ENCODE measurements at places on chromosomes 4 and X.

- DNase-seq = no peak
These were observed 273.2 kb downstream of the EVC2 start for GRCh38 chr4:5435201-5435600.

DNA sequence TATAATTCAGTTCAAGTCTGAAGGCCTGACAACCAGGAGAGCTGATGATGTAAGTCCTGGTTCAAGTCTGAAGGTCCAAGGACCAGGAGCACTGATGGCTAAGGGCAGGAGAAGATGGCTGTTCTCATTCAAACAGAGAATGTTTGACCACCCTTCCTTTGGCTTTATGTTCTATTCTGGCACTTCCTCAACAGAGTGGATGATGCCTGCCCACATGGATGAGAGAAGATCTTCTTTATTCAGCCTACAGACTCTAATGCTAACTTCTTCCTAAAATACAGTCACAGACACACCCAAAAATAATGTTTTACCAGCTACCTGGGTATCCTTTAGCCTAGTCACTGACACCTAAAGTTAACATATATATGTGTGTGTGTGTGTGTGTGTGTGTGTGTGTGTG, 25.6 kb upstream of the IRF2 start:
- DNase-seq = no peak

DNA sequence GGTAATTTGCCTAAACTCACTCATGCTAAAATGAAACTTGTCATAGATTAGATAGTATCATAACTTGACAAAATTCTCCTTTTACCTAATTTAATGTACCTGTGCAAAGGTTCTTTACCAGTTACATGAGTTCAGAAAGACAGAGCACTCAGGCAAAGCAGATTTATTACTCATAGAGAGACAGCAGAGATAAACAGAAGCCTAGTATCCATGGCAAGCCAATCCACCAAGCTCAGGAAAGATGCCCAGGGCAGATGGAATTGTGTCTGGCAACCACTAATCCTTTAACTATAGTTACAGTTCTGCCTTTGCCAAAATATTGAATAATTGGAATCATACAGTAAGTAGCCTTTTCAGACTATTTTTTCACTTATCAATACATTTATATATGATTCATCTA, 826.2 kb downstream of the TECRL start:
- no peak for DNase-seq

DNA sequence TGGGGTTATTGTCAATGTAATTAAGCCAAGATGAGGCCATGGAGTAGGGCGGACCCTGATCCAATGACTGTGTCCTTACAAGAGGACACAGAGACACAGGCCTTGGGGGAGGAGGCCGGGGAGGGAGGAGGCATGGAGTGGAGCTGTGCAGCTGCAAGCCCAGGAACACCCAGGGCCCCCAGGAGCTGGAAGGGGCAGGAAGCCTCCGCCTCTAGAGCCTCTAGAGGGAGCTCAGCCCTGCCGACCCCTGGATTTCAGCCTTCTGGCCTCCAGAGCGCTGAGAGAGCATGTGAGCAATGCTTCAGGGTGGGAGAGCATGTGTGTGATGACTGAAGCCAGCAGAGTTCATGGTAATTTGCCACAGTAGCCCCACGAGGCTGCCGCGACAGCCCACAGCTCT, 234.6 kb downstream of the AFAP1 start:
- no peak for DNase-seq

GRCh38 chr4:26141051-26141721, 179.6 kb upstream of the RBPJ start:
- DNase-seq = no peak

DNA sequence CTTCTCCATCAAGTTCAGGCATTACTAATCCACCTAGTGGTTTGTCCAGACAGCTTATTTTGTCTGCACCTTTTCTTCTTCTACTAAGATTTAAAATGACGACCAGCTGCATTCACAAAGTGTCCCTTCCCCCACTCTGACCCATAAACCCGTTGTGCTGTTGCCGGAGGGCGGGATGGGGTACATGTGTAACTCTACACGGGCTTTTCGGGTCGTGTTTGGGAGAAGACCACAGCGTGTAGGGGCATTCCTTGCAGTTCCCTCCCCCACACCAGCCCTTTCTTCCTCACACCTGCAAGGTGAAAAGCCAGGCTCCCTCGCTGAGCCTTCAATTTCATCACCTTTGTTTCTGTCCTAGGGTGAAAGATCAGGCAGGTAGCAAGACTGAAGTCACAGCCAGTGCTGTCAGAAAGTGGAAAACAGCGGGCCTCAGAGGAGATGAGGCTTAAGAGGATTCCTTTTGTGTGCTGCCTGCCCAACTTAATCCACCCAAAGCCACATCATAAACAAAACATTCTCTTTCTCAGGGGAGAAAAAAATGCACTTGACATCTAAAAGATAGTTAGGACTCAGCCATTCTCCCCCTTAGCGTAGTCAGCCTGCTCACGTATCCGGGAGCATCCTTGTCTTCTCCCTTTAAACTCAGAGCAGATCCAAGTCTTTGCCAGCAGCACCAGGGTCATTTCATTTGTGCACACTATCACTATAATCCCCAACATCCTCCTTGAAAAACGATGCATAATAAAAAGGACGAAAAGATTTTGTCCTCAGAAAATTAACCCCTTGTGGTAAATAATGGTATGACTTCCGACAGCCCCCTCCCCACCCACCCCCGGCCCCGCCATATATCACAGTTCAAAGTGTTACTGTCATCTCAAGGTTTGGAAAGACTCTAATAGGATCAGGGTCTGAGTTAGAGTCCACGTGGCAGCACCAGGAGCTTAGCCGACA, 599.0 kb downstream of the RAB28 start:
- no peak for DNase-seq

- no peak for DNase-seq
These were observed 174.6 kb downstream of the ZNF330 start for GRCh38 chr4:141395246-141395830.

GRCh38 chr4:166043801-166044200, 170.8 kb downstream of the TLL1 start:
- no peak for DNase-seq

GRCh38 chr4:100348473-100348872, 158.2 kb upstream of the DDIT4L start:
- DNase-seq = no peak

- DNase-seq = no peak
These were observed 115.1 kb downstream of the NDST4 start for GRCh38 chr4:114998316-114998715.

- DNase-seq = no peak
These were observed 16.1 kb upstream of the PDGFRA start for GRCh38 chr4:54213001-54213400.

- DNase-seq = no peak
These were observed 42.8 kb downstream of the RNF150 start for GRCh38 chr4:141090473-141090872.

GRCh38 chr4:170088716-170089115, 1.0 kb downstream of the AADAT start:
- DNase-seq = no peak

GRCh38 chr4:2062808-2063524, 3.8 kb downstream of the NAT8L start:
- DNase-seq = no peak

DNA sequence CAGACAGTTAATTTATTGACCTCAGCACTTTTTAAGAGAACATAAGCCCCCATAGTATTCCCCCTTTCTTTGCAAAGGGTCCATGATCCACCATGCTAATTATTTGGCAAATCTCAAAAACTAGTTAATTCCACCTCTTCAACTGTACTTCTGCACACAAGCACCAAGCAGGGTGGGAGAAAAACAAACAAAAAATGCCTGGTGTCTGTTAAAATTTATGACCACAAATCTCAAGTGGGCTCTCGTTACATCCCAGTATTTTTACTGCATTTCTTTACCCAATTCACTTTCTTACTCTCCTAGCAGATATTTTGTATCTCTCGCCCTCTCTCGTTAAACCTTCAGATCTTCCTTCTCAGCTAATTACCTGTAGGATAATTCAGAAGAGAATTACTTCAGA, 6.1 kb downstream of the ARSJ start:
- DNase-seq = no peak

GRCh38 chr4:96691521-96691920, 851.6 kb downstream of the PDHA2 start:
- no peak for DNase-seq

DNA sequence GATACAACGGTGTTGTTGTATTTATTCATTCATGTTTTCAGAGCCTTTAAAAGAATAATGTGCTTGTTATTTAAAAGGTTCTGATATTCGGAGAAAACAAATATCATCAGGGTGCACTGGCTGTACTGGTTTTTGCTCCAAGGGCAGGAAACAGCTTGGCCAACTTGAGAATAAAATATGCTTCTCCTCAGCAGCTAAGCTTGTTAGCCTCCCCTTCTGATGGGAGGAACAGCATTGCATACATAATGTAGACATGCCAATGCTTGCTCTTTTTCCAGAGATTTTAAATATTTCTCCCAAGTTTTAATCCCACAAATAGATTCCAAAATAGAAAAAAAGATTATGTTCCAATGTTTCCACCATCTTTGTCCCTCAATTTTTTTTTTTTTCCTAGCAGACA, 87.6 kb upstream of the RPL34 start:
- no peak for DNase-seq

- no peak for DNase-seq
These were observed 563.9 kb downstream of the GRXCR1 start for GRCh38 chr4:43456383-43456782.

DNA sequence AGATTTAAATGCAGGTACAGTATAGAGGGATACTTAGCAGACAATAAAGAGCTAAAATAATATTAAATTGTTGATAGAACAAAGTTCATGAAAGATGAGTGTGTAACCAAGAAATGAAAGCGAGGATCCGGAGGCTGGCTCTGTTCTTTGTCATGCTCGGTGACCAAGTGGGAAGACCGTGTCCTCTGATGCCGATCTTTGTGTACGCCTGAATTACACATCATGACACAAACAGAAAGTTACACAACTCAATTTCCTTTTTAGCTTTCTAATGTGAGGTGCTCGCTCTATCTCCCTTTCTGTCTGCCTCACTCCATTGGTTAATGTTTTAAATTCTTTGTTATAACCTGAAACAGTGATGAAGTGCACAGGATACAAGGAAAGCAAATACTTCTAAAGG, 114.8 kb upstream of the NEIL3 start:
- DNase-seq = no peak

GRCh38 chr4:101763576-101763975, 27.0 kb upstream of the BANK1 start:
- no peak for DNase-seq

DNA sequence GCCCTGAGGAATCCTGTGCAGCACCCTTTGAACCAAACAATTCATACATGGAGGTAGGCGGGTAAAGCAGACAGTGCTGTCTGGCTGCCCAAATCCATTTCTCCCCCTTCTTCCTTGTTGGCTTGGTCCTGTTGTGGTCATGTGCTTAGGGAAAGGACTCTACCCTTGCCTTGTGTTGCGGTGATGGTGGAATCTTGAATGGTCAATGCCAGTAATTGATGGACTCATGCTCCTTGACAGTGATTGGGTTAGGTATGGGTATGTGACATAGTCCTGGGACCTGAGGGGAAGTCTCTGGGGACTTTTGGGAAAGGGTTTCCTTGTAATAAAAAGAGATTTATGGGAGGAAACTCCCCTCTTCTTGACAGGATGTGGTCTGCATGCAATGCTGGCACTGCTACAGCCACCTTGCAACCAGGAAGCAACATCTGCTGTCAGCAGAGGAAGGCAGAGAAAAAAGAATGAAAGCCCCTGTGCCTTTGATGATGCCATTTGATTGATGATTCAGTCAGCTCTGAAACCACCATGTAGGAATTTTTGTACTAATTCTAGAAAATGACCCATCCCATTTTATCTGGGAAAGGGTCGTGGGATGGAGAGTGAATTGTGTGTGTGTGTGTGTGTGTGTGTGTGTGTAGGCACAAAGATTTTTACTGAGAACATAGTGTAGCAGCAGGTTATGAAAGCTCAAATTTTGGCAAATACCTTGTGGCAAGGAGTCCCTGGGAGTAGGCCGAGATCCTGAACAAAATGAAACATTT, 30.0 kb upstream of the HUWE1 start:
- no peak for DNase-seq

DNA sequence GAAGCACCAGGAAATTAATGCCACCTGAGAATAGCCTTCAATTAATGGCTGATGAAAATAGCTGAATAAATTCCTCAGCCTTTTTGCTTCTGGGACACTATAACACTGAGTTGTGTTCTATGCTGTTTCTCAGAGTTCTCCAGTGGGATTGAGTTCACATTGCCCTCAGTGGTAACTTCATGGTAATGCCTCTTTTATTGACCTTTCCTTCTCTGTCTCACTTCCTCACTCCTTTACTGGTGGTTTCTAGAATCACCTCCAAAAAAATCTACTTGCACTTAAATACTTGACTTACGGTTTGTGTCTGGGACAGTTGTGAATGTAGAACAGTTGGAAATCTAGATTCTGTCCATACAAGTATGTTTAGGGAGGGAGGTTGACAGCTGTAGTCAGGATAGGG, 293.7 kb downstream of the PPP1R2C start:
- DNase-seq = no peak

DNA sequence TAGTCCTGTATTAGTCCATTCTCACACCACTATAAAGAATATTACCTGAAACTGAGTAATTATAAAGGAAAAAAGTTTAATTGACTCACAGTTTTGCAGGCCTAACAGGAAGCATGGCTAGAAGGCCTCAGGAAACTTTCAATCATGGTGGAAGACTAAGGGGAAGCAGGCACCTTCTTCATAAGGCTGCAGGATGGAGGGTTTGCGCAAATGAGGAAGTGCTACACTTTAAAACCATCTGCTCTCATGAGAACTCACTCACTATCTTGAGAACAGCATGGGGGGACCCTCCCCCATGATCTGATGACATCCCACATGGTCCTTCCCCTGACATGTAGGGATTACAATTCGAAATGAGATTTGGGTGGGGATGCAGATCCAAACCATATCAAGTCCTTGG, 12.1 kb upstream of the MAGEA11 start:
- no peak for DNase-seq

DNA sequence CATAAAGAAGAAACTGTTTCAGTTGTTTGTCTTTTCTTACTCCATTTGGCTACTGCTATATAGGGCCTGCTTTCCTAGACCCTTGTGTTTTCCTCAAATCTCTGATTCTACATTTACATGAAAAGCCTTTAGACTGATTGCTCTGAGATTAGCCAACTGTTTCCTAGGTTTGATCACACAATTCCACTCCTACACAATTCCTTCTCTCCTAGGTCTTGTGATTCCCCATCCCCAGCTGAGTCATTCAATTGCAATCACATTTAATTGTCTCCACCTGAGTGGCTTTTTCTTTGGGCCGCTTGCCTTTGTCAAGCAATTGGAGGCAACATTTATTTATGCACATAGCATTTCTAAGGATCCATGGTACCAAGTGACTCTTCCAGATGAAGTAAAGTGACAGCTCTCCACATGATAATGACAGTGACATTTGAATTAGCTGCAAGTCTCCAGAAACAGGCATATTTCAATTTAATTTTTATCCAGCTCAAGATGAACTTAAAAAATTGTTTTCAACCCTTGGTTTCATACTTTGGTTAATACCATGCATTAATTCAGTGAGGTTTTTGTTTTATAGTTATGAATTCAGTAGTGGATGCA, 35.8 kb downstream of the ATXN3L start:
- DNase-seq = no peak

DNA sequence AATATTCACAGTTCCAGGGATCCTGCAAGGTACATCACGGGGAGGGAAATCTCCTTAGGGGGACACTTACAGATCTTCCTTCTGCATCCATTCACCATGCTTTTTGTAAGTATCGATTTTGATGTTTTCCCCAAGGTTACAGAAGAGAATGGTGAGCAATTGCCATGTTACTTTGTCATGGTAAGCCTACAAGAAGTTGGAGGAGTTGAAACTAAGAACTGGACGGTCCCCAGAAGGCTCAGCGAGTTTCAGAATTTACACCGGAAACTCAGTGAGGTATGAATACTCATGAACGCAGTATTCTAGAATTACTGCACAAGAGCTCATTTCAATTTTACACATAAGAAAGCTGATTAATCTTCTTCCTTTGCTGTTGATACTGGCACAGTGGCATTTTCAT, 53.9 kb downstream of the LRP2BP start:
- no peak for DNase-seq
